ENCODE measurements at places on chromosomes 3 and 15. TPM values are rescaled to one million over a fixed set of nuclear protein-coding genes. Genes with fewer than 3 reads are reported as not detected.

DNA sequence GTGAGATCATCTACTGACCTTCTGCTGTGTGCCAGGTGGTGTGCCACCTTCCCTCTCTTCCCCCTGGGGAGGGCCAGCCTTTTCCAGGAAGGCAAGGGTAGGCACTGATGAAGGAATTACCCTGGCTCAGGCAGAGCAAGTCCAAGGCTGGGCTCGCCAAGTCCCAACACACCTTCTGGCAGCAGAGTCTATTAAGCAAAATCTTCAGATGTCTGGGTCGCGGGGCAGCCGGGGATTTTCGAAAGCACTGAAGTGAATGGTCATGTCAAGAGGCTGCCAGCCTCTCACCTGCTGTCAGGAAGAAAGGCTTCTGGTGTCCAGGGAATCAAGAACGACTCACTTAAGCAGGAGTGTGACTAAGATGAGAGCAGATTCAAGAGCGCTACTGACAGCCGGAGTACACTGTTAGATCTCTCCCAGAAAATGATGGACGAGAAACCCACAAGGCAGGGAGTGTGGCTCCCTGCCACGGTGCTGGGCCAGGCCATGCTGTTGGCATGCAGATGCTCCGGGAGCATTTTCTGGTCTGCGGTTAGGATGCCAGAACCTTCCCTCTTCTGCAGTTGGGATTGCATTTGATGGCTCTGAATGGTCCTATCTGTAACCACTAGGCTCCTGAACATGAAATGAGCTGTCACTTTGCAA, 479.8 kb downstream of the SHQ1 start:
- no peak for DNase-seq

DNA sequence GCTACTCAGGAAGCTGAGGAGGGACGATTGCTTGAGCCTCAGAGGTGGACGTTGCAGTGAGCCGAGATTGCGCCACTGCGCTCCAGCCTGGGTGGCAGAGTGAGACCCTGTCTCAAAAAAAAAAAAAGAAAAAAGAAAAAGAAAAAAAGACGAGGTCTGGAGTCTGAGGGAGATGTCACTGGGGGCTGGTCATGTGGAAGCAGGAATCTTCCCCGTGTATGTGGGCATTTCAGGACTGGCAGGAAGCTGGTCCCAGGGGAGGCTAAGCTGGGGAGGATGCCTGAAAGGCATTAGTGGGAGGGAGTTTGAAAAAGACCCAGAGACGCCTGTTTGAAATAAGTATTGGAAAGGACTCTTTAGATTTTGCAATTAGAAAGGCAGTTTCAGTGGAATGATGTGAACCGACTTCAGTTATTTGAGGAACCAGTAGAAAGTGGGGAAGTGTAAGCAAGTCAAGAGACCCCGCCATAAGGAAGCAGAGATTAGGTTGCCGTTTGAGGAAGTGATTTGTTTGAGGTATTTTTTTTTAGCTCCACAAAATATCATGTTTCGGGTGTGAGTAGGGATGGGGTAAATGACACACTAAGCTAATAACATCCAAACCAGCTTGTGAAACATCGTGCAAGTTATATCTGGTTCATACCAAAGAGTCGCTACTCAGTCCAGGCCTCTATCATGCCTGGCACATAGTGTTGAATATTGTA, 55.5 kb downstream of the ST6GAL1 start:
- DNase-seq: no peak

The CCR3 gene
- total RNA-seq: not detected

The CACNA2D2 gene
- not detected for total RNA-seq

DNA sequence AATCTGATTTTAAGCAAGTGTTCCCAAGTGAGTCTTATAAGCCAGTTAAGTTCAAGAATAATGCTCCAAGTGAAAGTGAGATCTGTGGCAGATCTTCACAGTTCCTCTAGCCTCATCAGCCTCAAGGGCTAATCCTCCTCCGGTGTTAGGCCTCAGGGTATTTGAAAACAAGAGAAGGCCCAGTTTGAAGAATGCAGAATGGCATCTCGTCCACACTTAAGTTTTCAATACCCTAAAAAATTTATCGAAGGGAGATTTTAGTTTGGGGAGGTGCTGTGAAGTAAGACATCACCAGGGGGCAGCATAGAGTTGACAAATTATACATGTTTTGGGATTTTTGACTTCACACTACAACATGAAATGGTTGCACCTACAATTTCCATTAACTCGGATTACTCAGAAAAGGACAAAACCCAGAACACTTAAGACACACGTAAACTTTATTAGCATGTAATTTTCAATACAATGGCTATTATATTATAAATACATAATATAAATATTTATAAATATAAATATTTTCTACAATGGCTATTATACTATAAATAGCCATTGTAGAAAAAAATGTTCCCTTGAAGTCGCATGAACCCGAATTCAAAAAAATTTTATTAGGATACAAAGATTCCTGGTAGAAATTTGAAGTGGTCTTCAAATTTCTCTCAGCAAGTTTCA, 2.3 kb upstream of the TMEM266 start:
- peak; percentile 2 for DNase-seq

DNA sequence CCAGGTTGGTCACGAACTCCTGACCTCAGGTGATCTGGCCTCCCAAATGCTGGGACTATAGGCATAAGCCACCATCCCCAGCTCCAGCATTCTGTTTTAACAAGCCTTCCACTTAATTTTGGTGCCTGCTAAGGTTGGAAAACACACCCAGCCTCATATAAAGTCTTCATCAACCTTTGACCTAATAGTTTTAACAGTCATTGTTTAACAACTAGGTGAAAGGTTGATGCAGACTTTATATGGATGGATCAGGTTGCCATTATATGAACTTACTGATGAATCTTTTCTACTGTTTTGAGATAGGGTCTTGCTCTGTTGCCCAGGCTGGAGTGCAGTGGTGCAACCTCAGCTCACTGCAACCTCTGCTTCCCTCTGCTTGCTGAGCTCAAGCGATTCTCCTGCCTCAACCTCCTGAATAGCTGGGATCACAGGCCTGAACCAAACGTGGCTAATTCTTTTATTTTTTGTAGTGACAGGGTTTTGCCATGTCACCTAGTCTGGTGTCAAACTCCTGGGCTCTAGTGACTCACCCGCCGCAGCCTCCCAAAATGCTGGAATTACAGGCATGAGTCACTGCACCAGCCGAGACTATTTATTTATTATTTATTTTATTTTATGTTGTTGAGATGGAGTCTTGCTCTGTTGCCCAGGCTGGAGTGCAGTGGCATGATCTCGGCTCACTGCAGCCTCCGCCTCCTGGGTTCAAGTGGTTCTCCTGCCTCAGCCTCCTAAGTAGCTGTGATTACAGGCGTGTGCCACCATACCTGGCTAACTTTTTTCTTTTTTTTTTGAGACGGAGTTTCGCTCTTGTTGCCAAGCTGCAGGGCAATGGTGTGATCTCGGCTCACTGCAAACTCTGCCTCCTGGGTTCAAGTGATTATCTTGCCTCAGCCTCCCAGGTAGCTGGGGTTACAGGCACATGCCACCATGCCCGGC, 3.1 kb upstream of the RPAP1 start:
- DNase-seq: peak; percentile 78

DNA sequence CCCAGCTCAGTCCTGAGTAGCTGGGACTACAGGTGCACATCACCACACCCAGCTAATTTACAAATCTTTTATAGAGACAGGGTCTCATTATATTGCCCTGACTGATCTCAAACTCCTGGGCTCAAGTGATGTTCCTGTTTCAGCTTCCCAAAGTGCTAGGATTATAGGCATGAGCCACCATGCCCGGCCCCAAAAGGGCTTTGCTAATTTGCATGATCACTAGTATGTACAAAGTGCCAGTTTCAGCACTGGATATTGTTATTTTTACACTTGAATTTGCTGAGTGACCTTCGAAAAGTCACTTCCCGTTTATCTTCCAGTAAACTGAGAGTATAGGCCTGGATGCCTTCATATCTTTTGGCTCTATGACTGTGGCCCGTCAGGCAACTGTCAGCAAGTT, 12.2 kb downstream of the CLN6 start:
- no peak for DNase-seq

GRCh38 chr3:57004229-57004628, 56.2 kb upstream of the SPATA12 start:
- DNase-seq: no peak

GRCh38 chr3:87788516-87788915, 270.3 kb downstream of the CGGBP1 start:
- no peak for DNase-seq

The SLC22A14 gene
- not detected for total RNA-seq

The LRRC49 gene
- total RNA-seq: 6.7 TPM

- peak; percentile 65 for DNase-seq
These were observed 21.3 kb downstream of the CHD2 start for GRCh38 chr15:92921215-92922131.

GRCh38 chr15:49987198-49987785, 131.7 kb downstream of the ATP8B4 start:
- no peak for DNase-seq

The IL5RA gene
- not detected for total RNA-seq

The SLC28A2 gene
- not detected for total RNA-seq

The DNAJB8 gene
- not detected for total RNA-seq

GRCh38 chr3:9151240-9151639, 98.2 kb downstream of the SRGAP3 start:
- DNase-seq: peak; percentile 22

The ISLR2 gene
- not detected for total RNA-seq

DNA sequence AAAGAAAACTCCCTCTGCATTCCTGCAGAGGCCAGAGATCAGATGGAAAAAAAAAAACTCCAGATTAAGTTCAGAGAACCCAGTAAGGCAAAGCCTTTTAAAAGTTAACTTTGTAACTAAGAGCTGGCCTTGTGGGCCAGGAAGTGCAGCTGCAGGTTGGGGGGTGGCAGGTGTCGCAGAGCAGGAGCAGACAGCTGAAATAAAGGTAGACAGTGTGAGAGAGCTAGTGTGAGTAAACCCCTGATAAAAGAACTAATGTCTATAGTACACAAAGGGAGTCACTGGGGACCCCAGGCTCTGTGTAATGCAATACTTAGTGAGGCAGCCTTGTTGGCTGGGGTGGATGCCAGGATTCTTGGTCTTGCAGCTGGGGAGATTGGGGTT, 42.1 kb downstream of the PPCDC start:
- DNase-seq: no peak

- no peak for DNase-seq
These were observed 42.4 kb downstream of the ZNF710 start for GRCh38 chr15:90043530-90044010.

DNA sequence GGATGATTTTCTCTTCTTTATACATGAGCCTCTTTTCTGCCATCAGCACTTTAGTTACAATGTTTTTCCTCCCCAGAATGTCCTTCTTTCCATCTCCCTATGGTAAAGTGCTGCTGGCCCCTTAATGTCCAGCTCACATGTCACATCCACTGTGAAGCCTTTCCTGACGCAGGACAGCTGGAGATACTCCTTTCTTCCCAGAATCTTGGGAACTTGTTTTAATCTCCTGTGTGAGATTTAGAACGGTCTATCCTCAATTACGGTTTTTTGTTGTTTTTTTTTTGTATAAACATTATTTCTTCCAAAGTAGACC, 147.7 kb upstream of the TSC22D2 start:
- no peak for DNase-seq

GRCh38 chr3:189394599-189395121, 222.9 kb downstream of the TPRG1 start:
- no peak for DNase-seq

The ARGFX gene
- total RNA-seq: not detected

GRCh38 chr3:119631516-119631915, 28.9 kb downstream of the POPDC2 start:
- no peak for DNase-seq
